Dermis blood vessel endothelial cell (primary cell): ENCODE measurements at places on chromosomes 16 and 17. TPM values are rescaled to one million over a fixed set of nuclear protein-coding genes. Genes with fewer than 3 reads are reported as not detected.

DNA sequence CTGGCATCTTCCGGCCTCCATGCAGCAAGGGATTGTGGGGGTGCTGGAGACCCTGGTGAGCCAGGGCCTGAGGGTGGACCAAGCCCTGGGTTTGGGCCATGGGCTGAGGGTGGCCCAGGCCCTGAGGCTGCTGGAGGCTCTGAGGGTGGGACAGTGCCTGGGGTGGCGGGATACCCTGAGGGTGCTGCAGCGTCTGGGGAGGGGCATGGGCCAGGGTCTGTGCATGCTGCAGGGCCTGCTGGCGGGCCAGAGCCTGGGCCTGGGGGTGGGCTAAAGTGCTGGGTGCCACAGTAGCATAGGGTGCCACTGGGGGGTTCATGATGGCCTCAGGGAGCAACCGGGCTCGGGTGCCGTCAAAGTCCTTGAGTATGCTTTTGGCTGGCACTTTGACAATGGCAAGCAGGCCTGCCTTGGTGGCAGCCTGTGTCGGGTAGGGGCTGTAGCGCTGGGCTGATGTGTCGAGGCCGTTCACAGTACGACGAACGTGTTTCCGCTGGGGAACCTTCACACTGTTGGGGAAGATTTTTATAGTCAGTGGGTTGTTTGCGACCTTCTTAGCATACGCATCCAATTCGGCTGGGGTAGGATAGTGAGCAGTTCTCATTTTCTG is 15.6 kb downstream of the TRAF4 start:
- DNase-seq: no peak

DNA sequence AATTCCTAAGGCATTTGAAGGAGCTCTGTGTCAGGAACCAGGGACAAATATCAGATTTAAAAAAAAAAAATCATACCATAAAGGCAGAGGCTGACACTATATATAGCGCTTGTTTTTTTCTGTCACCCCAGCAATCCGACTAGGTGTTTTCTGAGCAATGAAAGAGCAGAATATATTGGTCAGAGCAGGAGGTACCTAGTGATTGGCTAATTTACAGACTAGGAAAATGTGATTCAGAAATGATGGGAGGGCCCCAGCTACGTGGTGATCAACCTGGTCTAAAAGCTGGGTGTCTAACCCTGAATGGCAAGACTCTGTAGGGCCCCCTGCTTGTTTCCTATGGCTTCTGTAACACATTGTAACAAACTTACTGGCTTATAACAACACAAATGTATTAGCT is 195.5 kb upstream of the XYLT1 start:
- DNase-seq: no peak

DNA sequence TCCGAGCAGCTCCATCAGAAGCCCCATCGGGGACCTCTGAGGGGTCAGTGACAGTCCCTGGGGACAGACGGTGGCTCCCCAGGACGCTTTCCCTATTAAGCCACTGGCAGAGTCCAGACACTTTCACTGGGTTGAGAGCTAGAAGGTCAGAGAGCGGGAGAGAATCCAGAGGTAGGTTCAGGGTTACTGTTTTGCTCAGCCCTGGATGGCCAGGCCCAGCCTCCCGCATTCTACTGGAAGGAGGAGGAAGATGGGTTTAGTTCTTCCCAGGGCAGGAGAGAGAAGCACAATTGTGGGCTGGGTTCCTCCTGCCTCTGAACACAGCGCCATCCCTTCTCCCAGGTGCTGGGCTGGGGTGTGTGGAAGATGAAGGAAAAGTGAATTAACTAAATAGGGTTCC is 452.8 kb downstream of the SLC39A11 start:
- no peak for DNase-seq

- DNase-seq: peak; percentile 82
These were observed 7.1 kb downstream of the HAS3 start for GRCh38 chr16:69112285-69113129.

DNA sequence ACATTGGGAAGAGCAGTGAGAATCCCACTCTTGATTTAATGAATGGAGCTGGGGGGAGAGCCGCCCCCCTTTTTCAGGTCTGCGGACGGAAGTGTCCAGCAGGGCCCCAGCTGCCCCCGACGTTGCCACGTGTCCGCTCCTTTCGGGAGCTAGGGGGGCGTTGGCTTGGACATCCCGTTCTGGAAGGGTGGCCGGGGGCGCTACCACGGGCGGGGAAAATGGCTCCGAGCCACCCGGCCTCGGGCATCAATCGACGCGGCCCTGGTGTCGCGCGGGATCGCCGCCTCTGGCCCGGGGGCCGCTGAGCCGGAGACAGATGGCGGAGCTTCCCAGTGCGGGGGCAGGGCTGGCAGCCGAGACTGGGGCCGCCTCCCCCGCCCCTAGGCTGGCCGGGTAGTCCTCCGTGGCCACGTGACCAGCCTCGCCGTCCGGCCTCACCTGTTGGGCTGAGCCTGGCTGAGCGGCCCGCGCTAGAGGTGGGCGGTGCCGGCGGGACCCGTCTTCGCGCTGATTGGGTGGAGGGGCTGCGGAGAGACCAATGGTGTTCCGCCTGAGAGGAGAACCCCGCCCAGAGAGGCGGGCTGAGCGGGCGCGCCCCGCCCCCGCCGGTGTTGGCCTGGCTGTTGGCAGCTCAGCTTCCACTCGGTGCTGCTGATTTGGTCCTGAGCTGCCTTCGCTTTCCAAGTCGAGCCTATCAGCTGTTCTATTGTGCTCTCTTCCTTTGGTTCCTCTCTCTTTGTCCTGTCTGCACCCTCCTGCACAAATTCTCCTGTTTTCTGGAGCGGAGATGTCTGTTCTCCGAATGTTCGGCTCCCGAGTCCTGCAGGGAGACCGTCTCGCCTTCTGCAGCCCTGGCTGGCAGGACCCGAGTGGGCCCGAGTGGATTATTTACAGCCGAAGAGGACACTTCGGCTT is 8.3 kb downstream of the HS3ST3B1 start:
- DNase-seq: peak; percentile 65

DNA sequence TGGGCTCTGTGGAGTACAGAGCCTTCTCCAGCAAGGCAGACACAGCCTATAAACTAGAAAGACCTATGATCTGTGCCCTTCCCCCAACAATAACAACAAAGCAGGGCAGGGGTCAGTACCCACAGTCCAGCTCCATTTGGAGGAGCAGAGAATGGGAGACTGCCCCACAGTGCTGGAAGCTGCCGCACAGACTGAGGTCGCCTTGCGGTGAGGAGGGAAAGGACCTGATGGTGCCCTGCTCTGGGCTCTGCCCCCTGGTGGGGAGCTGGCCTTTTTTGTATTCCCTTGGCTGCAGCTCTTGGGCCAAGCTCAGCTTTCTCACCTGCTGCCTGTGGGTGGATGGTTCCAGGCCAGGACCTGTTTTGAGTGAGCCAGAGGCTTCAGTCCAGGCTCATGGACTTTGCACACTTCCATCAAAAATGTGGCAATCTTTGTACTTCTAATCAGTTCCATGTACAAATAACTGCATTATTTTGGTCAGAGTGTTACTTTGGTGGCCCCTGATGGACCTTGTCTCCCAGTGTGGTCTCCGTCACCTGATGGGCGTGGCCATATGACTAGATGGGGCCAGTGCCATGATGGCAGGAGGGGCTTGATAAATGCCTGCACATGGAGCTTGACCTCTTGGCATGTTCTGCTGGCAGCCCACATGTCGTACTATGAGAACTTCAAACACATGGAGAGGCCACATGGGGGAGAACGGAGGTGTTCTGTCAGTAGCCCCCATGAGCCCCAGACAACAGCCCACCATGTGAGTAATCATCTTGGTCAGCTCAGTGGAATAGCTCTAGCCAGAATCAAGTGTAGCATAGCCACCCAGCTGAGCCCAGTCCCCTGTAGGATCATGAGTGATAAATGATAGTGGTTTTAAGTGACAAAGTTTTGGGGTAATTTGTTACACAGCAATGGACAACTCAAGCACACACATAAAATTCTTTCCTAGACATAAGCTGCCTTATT is 24.2 kb downstream of the B9D1 start:
- peak; percentile 82 for DNase-seq

- no peak for DNase-seq
These were observed 149.8 kb upstream of the MAF start for GRCh38 chr16:79750311-79750710.

Gene PPP1R27
- total RNA-seq: not detected in 2 replicates

Gene WFIKKN2
- total RNA-seq: not detected in 2 replicates

Gene CCL1
- not detected in 2 replicates for total RNA-seq
